ENCODE measurements at places on chromosomes 6 and 20.

GRCh38 chr6:70124882-70125545 lies 177.9 kb downstream of the COL9A1 start:
- DNase-seq: peak; percentile 50

DNA sequence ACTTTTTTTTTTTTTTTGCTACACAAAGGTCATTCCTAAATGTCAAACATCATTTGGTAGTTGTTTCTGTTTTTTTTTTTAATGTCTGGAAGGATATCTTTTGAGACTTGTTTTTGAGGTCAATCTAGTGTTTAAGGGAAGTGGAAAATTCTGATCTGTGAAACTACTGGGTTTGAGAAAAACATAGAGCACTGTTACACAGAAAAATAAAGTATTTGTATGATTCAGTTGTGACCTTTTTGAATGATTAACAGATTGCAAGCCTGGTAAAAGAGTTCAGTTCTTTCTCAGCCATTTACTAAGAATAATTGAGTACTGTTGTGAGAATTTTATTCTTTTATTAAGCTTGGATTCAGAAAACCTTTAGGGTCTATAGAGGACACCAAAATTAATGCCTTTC lies 276.7 kb downstream of the ADGRB3 start:
- no peak for DNase-seq

DNA sequence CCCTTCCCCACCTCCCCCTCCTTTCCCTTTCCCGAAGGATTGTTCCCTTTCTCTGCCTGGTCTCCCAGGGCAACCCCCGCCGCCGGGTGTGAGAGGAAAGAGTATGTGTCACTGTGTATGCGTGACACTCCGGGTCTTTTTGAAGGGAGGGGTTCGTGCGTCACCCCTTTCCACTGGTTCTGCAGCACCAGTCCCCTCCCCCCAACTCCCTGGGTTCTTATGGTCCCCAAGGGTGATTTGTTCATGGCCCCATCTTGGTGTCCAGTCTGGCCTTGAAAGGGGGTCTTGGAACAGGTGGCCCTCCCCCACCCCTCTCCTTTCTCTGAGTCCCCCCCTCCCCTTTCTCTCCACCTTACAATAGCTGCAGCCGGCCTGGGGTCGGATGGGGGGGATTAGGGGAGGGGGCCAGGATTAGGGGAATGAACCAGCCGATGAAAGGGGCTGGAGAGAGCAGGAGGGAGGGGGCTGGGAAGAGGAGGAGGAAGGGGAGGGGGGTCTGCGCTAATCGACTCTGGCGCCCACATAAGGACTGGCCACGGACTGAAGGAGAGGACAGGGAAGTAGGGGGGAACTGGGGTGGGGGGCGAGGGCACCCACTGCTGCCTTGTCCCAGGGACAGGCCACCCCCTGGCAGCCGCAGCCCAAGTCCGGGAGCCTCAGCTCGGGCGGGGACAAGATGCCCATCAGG lies 1.3 kb upstream of the RING1 start:
- DNase-seq: no peak

DNA sequence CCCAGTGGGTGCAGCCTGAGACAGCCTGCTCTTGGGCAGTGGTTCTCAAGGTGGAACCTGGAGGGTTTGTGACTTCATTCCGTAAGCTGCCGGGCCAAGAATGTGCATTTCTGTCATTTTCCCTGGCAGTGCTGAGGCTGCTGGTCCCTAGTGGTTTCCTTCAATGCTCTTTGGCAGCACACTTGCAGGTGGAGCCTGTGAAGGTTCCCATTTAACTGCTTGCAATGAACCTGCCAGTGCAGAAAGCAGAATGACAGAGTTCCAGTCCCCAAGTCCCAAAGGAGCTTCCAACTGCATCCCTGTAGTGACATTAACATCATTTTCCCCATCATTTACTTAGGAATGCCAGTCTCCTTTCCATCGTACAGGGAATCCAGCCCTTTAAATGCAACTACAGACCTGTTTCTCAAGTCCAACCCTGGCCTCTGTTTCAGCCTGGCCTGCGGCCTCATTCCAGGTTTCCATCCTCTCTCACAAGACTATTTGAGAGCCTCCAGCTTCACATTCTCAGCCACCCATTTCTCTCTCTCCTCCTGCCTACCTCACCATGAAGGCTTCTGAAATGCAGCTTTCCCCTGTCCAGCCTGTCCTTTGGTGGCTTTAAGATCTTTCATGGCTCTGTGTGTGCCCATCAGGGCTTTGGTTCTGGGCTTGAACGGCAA lies 149.7 kb upstream of the GGTLC1 start:
- DNase-seq: no peak

GRCh38 chr20:1942486-1943274 lies 47.5 kb downstream of the SIRPA start:
- DNase-seq: no peak

GRCh38 chr20:44897133-44897532 lies 11.6 kb downstream of the YWHAB start:
- no peak for DNase-seq

DNA sequence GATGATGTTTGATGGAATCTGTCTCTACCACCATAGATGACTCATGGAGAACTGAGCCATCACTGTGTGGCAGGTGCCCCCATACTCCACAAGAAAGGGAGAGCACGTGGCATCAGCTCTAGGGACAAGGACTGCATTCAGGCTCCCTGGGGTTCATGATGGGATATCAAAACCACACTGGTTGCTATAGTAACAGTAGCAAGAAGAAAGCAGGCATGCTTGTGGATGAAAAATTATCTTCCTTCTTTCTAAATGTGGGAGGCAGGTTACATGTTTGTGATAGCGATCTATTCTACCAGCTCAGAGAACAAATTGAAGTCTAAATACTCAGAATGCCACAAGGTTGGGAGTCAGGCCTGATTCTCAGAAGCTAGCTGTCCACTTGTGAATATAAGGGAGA lies 224.2 kb downstream of the ARHGAP18 start:
- peak; percentile 64 for DNase-seq

DNA sequence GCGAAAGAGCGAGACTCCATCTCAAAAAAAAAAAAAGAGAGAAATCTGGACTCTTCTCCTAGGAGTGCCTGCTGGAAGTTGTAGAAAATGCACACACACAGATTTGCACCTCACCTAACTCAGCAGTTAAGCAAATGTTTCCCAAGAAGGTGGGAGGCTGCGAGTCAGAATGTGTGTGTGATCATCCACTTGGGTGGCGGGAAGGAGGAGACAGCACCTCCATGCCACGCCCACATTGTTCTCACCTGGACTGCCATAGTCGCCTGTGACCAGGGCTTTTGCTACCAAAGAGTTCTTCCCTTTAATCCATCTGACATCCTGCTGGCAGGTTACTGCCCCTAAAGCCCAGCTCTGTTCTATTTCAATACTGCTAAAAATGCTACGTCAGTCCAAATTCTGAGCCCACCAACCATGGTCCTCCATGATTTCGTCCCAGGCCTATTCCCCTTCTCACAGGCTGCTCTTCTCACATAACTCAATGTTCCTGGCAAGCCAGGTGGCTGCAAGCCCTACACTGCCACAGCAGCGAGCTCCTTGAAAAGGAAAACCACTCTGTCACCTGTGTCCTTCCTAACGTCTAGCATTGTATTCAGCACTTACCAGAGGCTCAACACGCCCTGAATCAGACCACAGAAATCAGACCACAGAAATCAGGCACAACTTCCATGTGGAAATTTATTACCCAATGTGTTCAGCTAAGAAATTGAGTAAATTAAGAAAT lies 77.5 kb downstream of the PSMG4 start:
- no peak for DNase-seq

DNA sequence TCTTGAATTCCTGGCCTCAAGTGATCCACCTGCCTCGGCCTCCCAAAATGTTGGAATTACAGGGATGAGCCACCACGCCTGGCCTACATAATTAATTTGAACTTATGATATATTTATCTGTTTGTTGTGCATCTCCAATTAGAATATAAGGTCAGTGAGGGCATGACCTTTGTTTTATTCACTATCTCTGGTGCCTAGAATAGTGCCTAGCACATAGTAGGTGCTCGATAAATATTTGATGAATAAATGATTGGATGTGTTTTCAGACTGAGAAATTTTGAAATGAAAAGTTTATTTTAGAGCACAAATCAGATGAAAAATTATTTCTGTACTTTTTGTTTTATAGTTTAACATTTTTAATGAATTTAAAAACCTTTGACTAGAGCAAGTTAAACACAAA lies 19.4 kb upstream of the VEGFA start:
- DNase-seq: no peak

DNA sequence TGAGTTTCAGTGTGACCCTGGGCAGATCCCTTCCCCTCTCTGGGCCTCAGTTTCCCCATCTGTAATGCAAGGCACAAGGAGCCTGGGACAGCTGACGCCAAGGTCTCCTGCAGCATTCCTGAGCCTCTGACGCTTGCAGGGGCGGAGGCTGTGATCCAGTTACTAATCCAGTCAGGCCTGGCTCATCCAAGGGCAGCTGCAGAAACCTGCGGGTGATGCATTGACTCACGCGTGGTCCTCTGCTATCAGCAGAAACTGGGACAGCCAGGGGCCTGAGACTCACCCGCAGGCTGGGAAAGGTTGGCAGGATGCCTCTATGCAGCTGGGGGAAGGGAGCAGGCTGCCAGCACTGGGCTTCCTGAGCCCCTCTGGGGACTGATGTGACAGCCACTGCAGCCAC lies 65.0 kb upstream of the SIRPA start:
- no peak for DNase-seq

GRCh38 chr6:126337323-126337722 lies 2.6 kb upstream of the CENPW start:
- DNase-seq: no peak

DNA sequence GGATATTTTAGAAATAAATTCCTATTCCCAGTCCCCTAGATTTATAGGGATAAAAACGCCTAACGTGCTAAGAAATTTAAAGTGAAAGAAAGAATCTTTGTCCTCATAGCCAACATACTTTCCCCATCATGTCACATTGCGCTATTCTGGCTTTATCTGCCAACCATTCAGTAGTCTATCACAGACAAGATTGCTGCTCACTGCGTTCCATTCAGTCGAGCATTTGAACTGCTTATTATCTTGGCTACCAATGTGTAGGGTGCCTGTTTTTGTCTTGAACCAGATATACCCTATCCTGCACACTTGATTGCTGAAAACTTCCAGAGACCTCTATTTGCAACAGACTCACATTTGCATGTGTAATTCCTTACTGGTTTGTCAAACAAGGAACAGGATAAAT lies 751.5 kb downstream of the EPHA7 start:
- DNase-seq: no peak

GRCh38 chr6:69489970-69490369 lies 306.8 kb downstream of the LMBRD1 start:
- DNase-seq: no peak

DNA sequence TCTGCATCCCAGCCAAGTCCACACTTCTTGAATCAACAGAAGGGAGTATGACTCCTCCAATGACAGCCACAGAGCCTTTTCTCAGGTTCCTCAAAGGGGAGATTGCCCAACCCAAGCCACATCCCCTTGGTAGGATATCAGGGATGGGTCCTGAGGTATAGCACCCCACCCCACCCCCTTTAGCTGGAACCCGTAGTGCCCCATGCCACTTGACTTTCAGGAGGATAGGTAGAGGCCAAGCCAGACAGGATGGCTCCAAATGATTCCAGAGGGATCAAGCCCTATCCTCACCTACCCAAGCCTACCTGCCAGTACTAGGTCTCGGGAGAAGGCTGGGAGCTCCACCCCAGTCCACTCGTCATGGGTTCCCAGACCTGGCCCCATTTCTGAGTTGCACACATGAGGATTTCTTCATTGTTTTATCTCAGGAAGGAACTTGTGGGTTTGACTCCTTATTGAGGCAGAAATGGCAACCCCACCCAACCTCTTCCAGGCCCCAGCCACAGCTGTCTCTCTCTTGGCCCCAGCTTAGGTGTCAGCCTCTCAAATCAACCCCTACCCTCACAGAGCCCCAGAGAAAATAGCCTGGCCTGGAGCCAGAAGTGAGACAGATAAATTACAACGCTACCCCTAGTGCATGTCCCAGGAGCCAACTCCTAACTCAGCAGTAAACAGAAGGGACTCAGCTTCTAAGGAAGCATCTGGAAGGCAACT lies 3.6 kb downstream of the CCND3 start:
- DNase-seq: no peak

- DNase-seq: no peak
Measured at GRCh38 chr6:149489967-149490366, 5.2 kb upstream of the ZC3H12D start.

- no peak for DNase-seq
Measured at GRCh38 chr6:108841377-108841855, 6.8 kb upstream of the ARMC2 start.

DNA sequence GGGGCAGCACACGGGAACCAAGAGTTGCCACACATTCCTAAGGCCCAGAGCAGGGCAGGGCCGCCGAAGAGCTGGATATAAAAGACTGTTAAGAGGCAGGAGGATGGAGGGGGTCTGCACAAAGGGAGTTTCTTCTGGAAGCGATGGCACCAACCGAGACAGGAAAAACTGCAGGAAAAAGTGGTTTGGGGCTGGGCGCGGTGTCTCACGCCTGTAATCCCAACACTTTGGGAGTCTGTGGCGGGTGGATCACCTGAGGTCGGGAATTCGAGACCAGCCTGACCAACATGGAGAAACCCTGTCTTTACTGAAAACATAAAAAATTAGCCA lies 41.8 kb downstream of the SSR1 start:
- DNase-seq: no peak

DNA sequence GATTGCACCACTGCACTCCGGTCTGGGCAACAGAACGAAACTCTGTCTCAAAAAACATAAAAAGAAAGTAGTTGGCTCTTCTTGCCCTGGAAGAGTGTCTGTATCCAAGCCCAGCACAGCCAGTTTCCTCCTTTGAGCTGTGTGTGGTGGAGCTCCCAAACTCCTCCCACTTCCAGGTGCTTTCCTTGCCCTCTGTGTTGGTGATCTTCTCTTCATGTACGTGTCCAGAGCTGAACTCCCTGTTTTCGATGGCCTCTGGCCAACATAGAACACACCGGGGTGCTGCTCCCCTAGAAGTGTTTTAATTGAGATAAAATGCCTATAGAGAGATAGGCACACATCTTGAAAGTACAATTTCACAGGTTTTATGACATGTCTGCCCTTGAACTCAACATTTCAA lies 16.7 kb upstream of the SGK2 start:
- no peak for DNase-seq

DNA sequence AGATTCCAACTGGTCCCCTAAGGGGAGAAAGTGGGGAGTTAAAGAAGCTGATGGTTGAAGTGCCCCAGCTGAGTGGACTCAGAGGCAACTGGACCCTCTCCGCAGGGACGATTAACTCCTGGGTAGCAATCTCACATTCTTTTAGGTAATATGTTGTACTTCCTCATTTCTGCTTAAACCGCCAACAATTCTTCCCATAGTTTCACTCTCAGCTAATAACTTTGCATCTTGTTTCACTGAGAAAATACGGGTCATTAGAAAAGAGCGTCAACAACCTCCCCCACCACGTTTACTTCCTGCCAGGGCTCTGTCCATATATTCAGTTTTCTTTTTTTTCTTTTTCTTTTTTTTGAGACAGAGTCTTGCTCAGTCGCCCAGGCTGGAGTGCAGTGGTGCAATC lies 39.5 kb upstream of the CHD6 start:
- no peak for DNase-seq

DNA sequence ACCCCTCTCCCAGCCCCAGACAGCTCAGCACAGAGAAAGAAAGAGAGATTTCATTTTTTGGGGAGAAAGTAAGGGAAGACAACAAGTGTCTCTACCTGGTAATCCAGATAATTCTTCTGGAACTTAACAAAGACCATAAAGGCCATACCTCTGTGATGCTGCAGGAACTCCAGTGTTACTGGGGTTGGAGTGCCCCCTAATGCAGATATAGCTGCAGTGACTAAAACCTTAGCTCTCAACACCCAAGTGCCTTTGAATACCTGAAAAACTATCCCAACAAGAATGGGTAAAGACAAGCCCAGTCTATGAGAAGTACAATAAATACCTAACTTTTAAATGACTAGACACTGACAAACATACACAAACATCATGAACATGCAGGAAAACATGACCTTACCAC lies 365.3 kb upstream of the PTCHD4 start:
- no peak for DNase-seq
